Activated T-helper 1 cell treated with anti-CD3 and anti-CD28 coated beads, Interleukin-12 subunit alpha, Interleukin-12 subunit beta, Interleukin-2, Interleukin-4 antibody, amounts not matched to agents 30 ng/mL and 10 ng/mL and 1 ng/mL, durations not matched to agents 14 hours and 24 hours and 36 hours (primary cell): ENCODE measurements at places on chromosomes 16 and 17. TPM values are rescaled to one million over a fixed set of nuclear protein-coding genes. Genes with fewer than 3 reads are reported as not detected.

GRCh38 chr17:20244671-20245070, 222.7 kb downstream of the LGALS9B start:
- H3K4me1 ChIP-seq, result peaks cover 23% of the 10 kb centered on the region
- no peak for DNase-seq
- H3K36me3 ChIP-seq, result peaks cover 2% of the 10 kb centered on the region
- no peak overlapping the region for H3K27ac ChIP-seq

DNA sequence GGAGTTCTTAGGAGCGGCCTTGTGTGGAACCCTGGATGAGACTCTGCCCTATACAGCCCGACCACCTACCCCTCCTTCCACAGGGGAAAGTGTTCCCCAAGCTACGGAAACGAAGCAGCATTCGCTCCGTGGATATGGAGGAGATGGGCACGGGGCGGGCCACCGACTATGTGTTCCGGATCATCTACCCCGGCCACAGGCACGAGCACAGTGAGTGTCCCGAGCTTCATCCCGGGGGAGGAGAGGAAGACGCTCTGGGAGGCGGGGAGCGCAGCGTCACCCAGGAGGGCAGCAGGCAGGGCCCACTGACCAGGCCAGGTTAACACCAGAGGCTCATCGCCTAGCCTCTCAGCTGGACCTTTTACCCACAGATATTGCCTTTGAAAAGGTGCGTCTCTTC, 27.8 kb downstream of the SGSM2 start:
- H3K27ac ChIP-seq, result no peak overlapping the region
- no peaks in the 10 kb centered on the region for H3K4me1 ChIP-seq
- no peak for DNase-seq
- H3K27me3 ChIP-seq, result no peaks in the 10 kb centered on the region
- peaks cover 3% of the 10 kb centered on the region for H3K36me3 ChIP-seq

DNA sequence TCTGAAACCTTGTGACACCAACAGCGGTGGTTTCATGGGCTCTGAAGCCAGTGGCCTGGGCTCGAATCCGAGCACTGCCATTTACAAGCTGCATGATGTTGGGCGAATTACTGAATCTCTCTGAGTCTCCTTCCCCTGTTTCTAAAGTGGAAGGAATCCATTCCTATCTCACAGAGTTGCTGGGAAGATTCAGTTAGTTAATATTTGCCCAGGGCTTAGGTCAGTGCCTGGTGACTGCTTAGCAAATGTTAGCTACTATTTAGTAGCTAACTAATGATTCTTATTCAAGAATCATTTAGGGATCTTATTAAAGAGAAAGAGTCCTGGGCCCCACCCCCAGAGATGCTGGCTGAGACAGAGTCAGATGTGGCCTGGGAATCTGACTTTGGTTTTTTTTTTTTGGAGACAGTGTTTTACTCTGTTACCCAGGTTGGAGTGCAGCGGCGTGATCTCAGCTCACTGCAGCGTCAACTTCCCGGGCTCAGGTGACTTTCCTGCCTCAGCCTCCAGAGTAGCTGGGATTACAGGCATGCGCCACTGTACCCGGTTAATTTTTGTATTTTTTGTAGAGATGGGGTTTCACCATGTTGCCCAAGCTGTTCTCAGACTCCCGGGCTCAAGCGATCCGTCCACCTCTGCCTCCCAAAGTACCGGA, 33.6 kb upstream of the RAI1 start:
- no peaks in the 10 kb centered on the region for H3K36me3 ChIP-seq
- H3K4me3 ChIP-seq, result no peak overlapping the region
- H3K4me1 ChIP-seq, result no peaks in the 10 kb centered on the region
- no peak for DNase-seq
- peaks cover 2% of the 10 kb centered on the region for H3K27me3 ChIP-seq

GRCh38 chr17:45740553-45741330, 43.4 kb upstream of the CRHR1 start:
- peak overlapping the region; percentile 9 for H3K27ac ChIP-seq
- H3K27me3 ChIP-seq, result peaks cover 35% of the 10 kb centered on the region
- no peaks in the 10 kb centered on the region for H3K36me3 ChIP-seq
- no peaks in the 10 kb centered on the region for H3K4me1 ChIP-seq

Gene DNAI2
- 0.12 and 0.18 TPM in 2 replicates for total RNA-seq

Gene TUBG2
- 9.1 and 11.6 TPM in 2 replicates for total RNA-seq
